Activated CD8-positive, alpha-beta T cell treated with anti-CD3 and anti-CD28 coated beads for 36 hours (primary cell): ENCODE measurements at places on chromosomes 13 and 19. TPM values are rescaled to one million over a fixed set of nuclear protein-coding genes. Genes with fewer than 3 reads are reported as not detected.

EFNA2 gene
- not detected for total RNA-seq

ZNF492 gene
- total RNA-seq = 1.9 TPM

DNA sequence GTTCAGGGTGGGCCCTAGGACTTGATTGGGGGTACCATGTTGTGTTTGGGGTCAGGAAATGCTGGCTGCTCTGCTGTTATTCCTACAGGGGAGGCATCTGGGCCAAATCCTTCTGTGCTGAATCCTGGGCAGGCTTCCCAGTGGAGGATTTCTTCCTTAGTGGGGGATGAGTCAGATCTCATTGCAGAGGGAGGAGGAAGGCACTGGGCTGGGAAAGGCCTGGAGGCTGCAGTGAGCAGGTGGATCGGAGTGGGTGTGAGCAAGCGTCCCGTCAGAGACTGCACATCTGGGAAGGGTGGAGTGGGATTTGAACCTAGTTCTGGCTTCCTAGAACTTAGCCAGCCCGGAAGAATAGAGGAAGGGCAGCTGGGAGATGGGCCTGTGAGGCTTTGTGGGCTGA is 11.5 kb downstream of the CCDC124 start:
- H3K4me1 ChIP-seq = peaks cover 25% of the 10 kb centered on the region
- no peak for DNase-seq
- H3K36me3 ChIP-seq = peaks cover 15% of the 10 kb centered on the region
- H3K27ac ChIP-seq = no peak overlapping the region
- no peak overlapping the region for H3K4me3 ChIP-seq

- H3K36me3 ChIP-seq = peaks cover 51% of the 10 kb centered on the region
- H3K27ac ChIP-seq = peak overlapping the region; percentile 53
- no peak overlapping the region for H3K4me3 ChIP-seq
Measured at GRCh38 chr19:6808494-6808893, 36.0 kb downstream of the VAV1 start.

- peak; percentile 72 for DNase-seq
- peaks cover 20% of the 10 kb centered on the region for H3K4me1 ChIP-seq
- no peak overlapping the region for H3K4me3 ChIP-seq
- peak overlapping the region; percentile 71 for H3K27ac ChIP-seq
- H3K27me3 ChIP-seq = no peaks in the 10 kb centered on the region
Measured at GRCh38 chr19:34288381-34288780, 34.0 kb downstream of the GARRE1 start.

DNA sequence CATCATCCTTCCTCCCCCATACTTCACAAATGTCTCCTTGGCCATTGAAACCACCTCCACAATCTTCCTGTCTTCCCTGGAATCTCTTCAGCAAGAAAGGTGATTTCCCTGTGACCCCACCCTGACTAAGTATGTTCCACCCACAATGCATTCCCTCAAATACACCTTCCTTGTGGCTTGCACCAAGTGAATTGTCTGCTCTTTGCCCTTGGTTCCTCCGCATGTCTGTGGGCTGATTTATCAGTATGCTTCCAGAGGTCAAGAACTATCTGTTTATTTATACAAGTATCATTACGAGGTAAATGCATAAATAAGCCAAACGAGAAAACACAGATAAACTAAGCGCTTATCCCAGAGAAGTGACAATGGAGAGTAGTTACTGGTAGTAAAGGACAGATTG is 45.4 kb upstream of the POMP start:
- DNase-seq = no peak
- no peak overlapping the region for H3K27ac ChIP-seq
- H3K4me1 ChIP-seq = peaks cover 20% of the 10 kb centered on the region
- no peak overlapping the region for H3K4me3 ChIP-seq
- H3K27me3 ChIP-seq = no peaks in the 10 kb centered on the region

DNA sequence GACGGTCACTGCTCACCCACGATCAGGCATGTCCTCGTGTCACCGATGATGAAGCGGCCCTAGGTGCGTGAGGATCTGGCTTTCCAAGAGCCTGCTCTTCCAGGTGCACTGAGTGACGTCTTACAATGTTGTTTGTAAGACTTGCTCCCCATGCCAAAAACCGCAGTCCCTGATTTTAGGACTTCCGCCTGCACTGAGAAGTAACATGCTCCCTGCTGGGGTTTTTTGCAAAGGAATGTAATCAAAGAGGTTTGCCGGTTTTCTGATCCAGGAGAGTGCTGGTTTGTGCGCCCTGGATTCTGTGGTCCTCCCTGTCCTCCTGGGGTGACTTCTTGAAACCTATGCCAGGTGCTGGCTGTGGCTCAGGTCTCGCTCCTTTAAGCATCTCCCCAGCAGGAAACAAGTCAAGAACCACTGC is 38.8 kb downstream of the MYO9B start:
- no peak overlapping the region for H3K27ac ChIP-seq
- H3K4me3 ChIP-seq = no peak overlapping the region
- H3K27me3 ChIP-seq = no peaks in the 10 kb centered on the region
- H3K4me1 ChIP-seq = peaks cover 34% of the 10 kb centered on the region
- no peak for DNase-seq

VSTM2B gene
- total RNA-seq = not detected

- no peaks in the 10 kb centered on the region for H3K36me3 ChIP-seq
- no peak overlapping the region for H3K4me3 ChIP-seq
- peaks cover 53% of the 10 kb centered on the region for H3K27me3 ChIP-seq
- H3K4me1 ChIP-seq = peaks cover 11% of the 10 kb centered on the region
- no peak overlapping the region for H3K27ac ChIP-seq
Measured at GRCh38 chr19:16892436-16892835, 3.6 kb downstream of the F2RL3 start.

GIPR gene
- total RNA-seq = 5.9 TPM

- H3K36me3 ChIP-seq = no peaks in the 10 kb centered on the region
- H3K4me3 ChIP-seq = no peak overlapping the region
- DNase-seq = no peak
- H3K27ac ChIP-seq = no peak overlapping the region
- H3K4me1 ChIP-seq = peaks cover 2% of the 10 kb centered on the region
Measured at GRCh38 chr19:53961523-53962356, 997 bp upstream of the CACNG8 start.

GPR18 gene
- total RNA-seq = 11.4 TPM

DNA sequence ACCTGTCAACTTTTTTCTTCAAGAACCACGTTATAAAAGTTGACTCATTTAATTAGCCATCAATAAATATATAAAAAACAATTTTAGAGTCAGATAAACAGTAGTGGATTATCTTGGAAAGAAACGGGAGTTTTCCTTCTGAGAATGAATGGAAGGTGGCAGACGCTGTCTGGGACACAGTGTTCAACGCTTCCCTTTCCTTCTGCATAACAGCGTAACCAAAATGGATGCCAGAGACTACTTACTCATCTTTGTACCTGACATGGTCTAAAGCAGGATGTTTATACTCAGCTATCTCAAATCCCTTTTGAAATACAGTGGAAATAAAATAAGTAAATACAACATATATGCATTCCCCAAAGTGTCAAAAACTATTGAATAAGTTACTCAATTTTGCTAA is 195.2 kb downstream of the LHFPL6 start:
- no peaks in the 10 kb centered on the region for H3K4me1 ChIP-seq
- H3K27ac ChIP-seq = no peak overlapping the region
- DNase-seq = no peak
- peaks cover 17% of the 10 kb centered on the region for H3K27me3 ChIP-seq

GRCh38 chr13:76991432-76991795 is 467 bp upstream of the CLN5 start:
- H3K4me3 ChIP-seq = peak overlapping the region; percentile 96
- peaks cover 6% of the 10 kb centered on the region for H3K27me3 ChIP-seq
- peaks cover 19% of the 10 kb centered on the region for H3K36me3 ChIP-seq
- H3K27ac ChIP-seq = peak overlapping the region; percentile 99
- DNase-seq = peak; percentile 92

DNA sequence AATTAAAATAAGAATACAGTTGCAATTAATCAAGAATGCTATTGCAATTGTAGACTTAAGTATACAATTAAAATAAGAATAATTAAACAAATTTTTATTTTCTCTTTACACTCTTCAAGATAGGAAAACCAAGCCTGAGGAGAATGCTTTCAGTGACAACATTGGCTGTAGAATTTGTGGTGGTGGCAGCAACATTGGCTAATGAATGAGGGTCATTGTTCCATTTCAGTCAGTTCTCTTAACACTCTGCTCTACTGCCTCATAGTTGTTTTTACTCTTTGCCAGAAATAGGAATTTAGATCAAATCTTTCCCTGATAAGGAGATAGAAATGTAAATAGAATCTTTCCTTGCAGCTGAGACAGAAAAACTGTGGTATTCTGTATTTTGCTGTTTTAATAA is 391.6 kb downstream of the PCDH20 start:
- H3K4me3 ChIP-seq = no peak overlapping the region
- DNase-seq = no peak
- H3K36me3 ChIP-seq = no peaks in the 10 kb centered on the region
- no peaks in the 10 kb centered on the region for H3K27me3 ChIP-seq

DNA sequence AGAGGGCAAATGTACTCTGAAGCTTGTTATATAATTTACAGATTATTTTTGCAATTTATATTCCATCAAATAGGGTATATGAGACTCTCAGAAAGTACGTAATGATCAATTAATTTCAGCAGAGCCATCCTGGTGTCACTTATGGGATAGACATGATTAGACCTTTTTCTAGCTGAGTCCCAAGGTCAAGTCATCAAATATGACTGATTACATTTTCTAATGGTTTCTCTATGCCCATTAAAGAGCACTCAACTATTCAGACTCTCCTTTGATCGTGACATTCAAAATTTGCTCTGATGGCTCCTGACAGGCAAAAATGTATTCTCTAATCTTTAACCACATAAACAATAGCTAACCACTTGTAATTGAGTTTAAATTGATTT is 469.2 kb downstream of the COG6 start:
- H3K36me3 ChIP-seq = peaks cover 4% of the 10 kb centered on the region
- H3K4me1 ChIP-seq = peaks cover 24% of the 10 kb centered on the region
- H3K27me3 ChIP-seq = no peaks in the 10 kb centered on the region

- H3K27ac ChIP-seq = peak within 1 kb of the TSS; percentile 91
- peaks cover 44% of the 10 kb centered on the region for H3K36me3 ChIP-seq
- peak; percentile 87 for DNase-seq
Measured at GRCh38 chr19:12723641-12724426, at the start of gene TNPO2. Gene TNPO2, minus strand, starts transcription at chr19:12723932. Its CDS starts 2,955 bp downstream, at chr19:12720977.

- H3K27me3 ChIP-seq = peaks cover 34% of the 10 kb centered on the region
- no peak overlapping the region for H3K4me3 ChIP-seq
- no peak overlapping the region for H3K27ac ChIP-seq
- H3K36me3 ChIP-seq = no peaks in the 10 kb centered on the region
- no peak for DNase-seq
Measured at GRCh38 chr13:100789968-100790367, 115.4 kb upstream of the TMTC4 start.

PSENEN gene
- 41.3 TPM for total RNA-seq

DNA sequence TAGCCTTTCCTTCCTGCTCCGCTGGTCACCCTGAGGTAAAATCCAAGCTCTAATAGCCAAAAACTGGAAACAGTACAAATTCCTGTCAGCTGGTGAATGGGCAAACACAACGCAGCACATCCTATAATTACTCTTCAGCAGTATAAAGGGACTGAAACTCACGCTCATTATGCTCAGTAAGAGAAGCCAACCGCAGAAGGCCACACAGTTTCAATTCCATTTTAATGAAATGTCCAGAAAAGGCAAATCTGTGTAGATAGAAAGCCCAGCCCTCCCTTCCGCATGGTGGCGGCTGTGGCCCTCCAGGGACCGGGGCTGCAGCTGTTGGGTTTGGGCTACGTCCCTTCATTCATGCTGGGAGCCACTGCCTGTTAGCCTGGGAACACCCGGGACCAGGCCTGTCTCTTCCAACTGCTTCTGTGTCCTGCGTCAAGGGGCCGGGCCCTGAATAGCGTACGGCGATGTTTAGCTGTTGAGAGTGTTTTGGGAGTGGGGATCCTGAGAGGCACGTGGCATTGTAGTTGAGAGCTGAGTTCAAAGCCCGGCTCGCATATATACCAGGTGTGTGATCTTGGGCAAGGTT is 23.5 kb downstream of the NKPD1 start:
- no peak for DNase-seq
- peaks cover 1% of the 10 kb centered on the region for H3K36me3 ChIP-seq
- no peaks in the 10 kb centered on the region for H3K4me1 ChIP-seq
- no peak overlapping the region for H3K27ac ChIP-seq

GRCh38 chr13:32428581-32429432 is 877 bp upstream of the N4BP2L1 start:
- H3K27ac ChIP-seq = peak overlapping the region; percentile 98
- DNase-seq = no peak
- no peaks in the 10 kb centered on the region for H3K27me3 ChIP-seq
- H3K4me3 ChIP-seq = peak overlapping the region; percentile 86

DNA sequence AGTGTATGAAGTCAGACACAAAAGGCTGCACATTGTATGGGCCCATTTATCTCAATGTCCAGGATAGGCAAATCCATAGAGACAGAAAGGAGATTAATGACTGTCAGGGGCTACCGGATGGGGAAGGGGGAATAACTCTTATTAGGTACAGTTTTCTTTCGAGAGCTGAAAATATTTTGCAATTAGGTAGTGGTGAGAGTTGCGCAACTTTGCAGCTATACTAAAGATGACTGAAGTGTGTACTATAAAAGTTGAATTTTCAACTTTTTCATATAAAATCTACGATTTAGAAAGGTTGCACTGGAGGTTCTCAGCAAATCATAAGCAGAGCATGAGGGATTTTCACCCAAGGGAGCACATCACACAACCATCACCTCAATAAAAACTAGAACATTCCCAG is 16.1 kb upstream of the SLC15A1 start:
- no peak for DNase-seq
- H3K27ac ChIP-seq = no peak overlapping the region
- no peak overlapping the region for H3K4me3 ChIP-seq
- no peaks in the 10 kb centered on the region for H3K4me1 ChIP-seq
- no peaks in the 10 kb centered on the region for H3K36me3 ChIP-seq
- no peaks in the 10 kb centered on the region for H3K27me3 ChIP-seq

EVI5L gene
- 3.4 TPM for total RNA-seq

DNA sequence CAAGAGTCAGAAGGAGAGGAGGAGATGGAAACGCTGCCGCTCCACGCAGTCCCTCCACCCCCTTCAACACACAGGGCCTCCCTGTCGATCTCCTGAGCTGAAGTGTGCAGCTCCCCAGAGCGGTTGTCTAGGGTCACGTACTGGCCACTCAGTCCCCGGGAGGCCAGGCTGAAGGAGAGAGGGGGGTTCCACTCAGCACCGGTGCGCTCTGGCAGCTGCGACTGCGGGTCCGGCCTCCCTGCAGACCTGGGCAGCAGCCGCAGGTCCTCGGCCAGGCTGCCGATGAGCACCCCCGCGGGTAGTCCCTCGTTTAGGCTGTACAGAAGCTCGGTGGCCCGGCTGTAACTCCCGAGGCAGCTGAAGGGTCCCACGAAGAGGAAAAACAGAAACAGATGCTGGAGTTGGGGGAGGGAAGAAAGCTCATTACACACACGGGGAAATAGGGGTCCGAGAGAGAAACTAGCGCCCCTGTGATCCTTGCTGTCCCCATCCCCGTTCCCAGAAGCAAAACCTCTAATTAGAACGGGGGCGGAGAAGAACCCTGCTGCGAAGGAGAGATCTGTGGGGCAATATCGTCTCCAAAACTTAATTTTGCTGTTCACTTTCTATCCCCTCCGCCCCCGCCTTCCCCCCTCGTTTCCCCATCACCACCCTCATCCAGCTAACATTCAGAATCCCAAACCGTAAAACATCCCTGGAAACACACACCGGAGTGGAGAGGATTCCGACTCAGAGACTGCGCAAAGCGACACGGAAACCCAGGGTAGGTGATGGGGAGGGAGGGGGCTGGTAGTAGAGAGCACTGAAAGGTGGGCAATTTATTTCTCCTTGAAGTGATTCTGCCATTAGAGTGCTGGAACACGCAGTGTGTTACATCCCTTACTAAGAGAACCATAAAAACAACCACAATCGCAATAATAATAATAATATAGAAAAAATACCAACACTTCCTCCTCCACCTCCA is 1.8 kb downstream of the PCDH20 start:
- H3K4me3 ChIP-seq = no peak overlapping the region
- H3K27me3 ChIP-seq = peaks cover 28% of the 10 kb centered on the region
- H3K36me3 ChIP-seq = no peaks in the 10 kb centered on the region
- H3K27ac ChIP-seq = no peak overlapping the region
- no peaks in the 10 kb centered on the region for H3K4me1 ChIP-seq
- no peak for DNase-seq

CEACAM7 gene
- not detected for total RNA-seq

FREM2 gene
- not detected for total RNA-seq
